Activated naive CD8-positive, alpha-beta T cell treated with anti-CD3 and anti-CD28 coated beads for 36 hours (primary cell): ENCODE measurements at places on chromosomes 1 and 21.

DNA sequence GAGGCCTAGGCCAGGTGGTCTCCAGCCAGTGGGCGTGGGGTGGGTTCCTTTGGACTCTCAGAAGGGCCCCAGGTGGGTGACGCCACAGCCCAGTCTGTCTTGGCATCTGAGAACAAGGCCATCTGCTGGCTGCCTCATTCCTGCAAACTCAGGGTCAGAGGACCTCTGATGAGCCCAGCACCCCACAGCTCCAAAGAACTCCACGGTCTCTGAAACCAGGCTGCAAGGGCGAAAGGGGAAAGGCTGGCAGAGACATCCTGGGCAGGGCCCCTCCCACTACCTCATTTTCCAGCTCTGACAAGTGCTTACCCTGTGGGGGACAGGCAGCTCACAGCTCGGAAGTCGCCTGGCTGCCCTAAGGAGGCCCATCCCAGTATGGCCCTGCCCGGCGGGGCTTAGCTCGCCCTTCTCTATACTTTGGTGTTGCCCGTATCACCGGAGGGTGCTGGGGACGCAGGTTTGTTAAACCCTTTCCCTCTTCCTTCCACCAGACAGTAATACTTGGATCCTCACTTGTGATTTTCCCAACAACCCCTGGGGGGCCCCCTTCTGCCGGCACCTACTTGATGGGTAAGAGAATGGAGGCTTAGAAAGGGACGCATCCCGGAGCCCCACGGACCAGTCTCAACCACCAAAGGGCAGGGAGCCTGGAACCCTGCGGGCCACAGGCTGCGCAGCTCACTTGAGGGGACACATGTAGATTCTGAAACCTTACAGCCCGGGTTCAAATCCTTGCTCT is 10.9 kb upstream of the EDN2 start:
- DNase-seq = peak; percentile 25

- DNase-seq = no peak
Measured at GRCh38 chr1:245181158-245181517, 26.4 kb downstream of the KIF26B start.

- no peak for DNase-seq
Measured at GRCh38 chr21:36750576-36750959, 51.7 kb downstream of the SIM2 start.

GRCh38 chr1:234862944-234863515 is 253.1 kb upstream of the IRF2BP2 start:
- no peak for DNase-seq

DNA sequence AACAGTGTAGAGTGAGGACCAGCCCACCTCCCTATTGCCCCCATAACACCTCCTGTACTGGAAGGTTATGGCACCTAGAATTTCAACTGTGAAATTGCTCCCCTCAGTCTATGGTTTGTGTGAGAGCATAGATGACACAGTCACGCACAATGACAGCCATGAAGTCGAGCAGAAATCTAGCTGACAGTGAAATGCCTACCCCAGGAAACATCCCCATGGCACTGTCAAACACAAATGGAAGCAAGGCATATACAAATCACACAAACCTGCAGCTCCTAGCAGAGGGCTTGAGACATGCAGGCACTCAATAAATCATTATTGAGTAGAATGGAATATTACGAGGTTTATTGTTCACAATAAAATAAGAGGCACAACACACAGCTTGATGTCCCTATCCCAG is 142.5 kb upstream of the ST6GALNAC5 start:
- no peak for DNase-seq

DNA sequence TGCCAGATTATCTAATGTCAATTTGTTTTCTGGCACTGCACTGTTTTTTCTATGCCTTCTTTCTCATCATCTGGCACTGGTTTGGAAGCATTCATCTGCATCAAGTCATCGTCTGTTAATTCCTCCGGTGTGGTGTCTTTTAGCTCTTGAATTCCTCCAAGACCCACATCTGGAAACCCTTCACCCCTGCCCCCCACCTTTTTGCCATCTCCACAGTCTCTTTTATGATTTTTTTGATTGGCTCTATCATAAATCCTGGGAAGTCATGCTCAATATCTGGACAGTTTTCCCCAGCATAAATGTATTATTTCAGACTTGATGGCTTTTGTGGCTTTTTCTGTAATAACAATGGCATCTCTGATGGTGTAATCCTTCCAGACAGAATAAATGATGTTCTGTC is 10.4 kb upstream of the KCNK1 start:
- no peak for DNase-seq

DNA sequence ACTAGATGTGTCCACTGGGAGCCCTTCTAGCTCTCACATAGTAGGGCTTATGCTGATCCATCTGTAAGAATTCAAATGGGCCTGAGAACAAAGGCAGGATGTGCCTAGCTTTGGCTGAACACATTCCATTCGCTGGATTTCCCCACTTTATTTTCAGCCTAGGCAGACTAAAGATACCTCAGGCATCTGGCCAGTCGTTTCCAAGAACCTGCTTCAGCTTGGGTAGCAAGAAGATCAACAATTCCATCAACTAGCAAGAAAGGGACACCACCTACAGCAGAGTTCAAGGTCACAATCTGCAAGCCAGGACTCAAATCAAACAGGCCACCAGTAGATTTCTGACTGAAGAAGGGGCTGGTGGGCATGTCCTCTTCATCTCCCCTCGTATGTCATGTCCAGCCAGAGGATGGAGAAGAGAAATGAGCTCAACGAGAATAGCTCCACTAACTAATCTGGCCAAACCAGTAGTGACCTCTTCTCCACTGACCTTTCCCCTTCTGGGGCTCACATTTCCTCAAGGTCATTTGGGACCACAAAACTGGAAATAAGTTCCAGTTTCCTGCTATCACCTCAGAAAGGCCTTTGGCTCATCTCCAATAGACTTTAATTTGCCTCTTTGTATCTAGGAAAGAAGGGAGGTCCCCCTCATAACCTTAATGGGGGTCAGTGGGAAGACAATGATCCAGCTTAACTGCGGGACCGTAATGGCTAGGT is 14.2 kb downstream of the TXNIP start:
- DNase-seq = no peak

- peak; percentile 85 for DNase-seq
Measured at GRCh38 chr1:156090840-156091188, 8.5 kb upstream of the MEX3A start.

GRCh38 chr1:158396646-158397045 is 2.6 kb downstream of the OR10T2 start:
- DNase-seq = no peak
